ENCODE measurements at places on chromosomes 12 and 14.

DNA sequence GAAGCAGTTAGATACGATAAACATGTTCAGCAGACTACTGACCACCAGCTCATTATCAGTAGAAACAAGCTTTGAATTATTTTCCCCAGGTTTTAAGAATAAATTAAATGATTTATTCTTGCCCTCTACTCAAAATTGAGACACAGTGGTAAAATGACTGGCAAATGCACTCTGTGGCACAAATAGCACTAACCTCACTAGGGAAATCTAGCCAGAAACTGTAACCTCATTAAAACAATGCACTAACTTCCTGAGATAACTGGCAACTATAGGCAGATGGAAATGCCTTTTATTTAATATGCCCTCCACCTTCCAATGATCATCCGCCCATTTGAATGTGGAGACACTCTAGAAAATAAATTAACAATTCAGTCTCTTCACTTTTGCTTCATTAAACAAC is 33.2 kb downstream of the CPNE8 start:
- no peak for DNase-seq

DNA sequence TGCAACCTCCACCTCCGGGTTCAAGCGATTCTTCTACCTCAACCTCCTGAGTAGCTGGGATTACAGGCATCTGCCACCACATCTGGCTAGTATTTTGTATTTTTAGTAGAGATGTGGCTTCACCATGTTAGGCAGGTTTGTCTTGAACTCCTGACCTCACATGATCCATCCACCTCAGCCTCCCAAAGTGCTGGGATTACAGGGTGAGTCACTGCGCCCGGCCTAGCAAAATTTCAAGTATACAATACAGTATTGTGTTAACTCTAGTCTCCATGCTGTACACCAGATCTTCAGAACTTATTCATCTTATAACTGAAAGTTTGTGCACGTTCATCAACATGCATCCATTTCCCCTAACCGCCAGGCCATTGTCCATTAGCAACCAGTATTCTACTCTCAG is 115.1 kb upstream of the MDGA2 start:
- DNase-seq = no peak

DNA sequence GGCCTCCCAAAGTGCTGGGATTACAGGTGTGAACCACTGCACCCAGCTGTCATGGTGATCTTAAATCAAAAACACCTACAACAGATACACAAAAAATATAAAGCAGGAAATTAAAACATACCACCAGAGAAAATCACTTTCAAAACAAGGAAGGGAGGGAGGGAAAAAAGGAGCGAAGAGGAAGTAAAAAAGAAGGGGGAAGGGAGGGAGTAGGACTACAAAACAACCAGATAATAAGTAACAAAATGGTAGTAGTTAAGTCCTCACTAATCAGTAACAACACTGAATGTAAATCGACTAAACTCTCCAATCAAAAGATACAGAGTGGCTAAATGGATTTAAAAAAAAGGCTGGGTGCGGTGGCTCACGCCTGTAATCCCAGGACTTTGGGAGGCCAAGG is 89.0 kb downstream of the SH2B3 start:
- DNase-seq = no peak

DNA sequence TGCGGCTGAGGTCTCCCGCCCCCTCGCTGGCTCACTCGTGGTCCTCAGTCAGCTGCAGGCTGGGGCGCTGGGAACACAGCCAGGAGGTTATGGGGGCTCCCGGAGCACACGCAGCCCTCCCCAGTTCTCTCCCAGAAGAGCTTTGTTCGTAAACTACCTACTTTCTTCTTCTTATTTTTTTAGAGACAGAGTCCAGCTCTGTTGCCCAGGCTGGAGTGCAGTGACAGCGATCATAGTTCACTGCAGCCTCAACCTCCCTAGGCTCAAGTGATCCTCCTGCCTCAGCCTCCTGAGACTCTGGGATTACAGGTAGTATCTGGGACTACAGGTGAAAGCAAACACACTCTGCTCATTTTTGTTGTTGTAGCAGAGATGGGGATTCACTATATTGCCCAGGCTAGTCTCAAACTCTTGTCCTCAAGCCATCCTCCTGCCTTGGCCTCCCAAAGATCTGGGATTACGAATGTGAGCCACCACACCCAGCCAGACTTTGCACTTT is 15.5 kb upstream of the PLA2G1B start:
- no peak for DNase-seq

- DNase-seq = no peak
Measured at GRCh38 chr14:21095430-21096205, 2.8 kb downstream of the ZNF219 start.

DNA sequence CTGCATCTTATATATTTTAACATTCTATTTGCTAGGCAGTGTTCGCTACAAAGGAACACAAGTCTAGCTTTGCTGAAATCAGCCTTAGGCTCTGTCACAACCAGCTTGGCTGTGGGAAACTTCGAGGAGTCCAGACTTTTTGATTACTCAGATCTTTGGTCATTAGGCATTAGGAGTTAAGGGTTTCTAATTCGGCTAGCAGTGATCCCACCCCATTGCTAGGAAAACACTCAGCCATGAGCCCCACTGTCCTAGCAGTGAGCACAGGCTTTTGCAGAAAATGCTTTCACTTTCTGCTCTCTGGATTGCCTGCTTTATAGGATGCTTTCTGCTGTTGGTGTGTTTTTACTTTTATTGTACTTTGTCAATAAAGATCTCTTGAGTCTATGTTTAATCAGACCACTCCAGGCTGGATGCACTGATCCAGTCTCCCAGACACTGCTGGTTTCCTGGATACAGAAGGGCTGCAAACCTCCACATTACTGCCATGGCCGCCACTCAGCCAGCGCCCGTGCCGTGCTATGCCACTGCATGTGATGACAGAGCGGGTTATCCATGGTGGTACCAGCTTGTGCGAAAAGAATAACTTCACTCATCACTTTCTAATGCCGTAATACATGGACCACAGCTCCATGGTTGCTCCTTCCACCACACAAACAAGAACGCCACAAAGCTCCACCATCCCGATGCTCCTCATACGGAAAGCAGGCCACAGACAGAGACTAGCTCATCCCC is 41.0 kb upstream of the PYGL start:
- no peak for DNase-seq

GRCh38 chr12:50353869-50354593 is 42.4 kb downstream of the FAM186A start:
- DNase-seq = no peak

GRCh38 chr12:9114946-9115345 is 773 bp downstream of the A2M start:
- no peak for DNase-seq

DNA sequence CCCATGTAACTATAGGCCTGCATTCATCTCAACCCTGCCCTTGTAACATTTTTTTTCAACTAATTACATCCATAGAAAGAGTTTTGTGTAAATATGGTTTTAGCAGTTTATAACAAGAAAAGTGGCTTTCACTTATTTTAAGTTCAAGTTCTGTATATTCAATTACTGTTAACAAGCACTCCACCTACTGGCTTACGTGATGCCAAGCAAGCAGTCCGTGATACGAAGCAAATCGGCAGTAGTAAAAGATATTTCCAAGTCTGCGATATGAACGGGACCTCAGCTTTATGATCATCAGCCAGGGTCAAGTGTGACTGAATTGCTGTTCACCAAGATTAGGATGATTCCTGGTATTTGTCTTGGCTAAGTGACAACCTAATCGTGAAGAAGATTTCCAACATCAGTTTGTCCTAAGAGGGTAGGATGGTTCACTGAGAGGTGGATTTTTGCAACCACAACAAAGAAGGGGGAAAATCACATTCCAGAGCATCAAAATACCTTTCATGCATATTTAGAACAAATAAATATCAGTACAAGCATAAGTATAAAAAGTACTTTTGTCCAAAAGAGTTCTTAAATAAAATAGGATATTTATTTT is 456.2 kb downstream of the FOXG1 start:
- DNase-seq = peak; percentile 12

- peak; percentile 79 for DNase-seq
Measured at GRCh38 chr12:54259194-54260011, 20.5 kb downstream of the CBX5 start.

DNA sequence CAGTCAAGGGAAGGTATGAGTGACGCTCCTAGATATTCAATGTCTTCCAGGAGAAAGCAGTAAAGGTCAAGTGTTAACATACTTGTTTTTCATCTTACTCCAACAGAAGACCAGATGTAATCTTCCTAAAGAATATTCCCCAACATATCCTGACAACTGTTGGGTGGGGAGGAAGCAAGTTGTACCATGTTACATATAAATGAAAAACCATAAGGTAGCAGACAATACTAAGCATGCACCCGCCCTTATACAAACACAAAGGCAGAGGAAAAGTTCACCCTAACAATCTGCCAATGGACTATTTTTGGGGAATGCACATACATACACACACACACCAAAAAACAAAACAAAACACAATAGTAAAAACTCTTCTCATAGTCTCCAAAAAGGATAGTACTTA is 90.2 kb upstream of the FERMT2 start:
- no peak for DNase-seq

GRCh38 chr12:57715786-57716185 is 21.9 kb downstream of the OS9 start:
- DNase-seq = no peak

- no peak for DNase-seq
Measured at GRCh38 chr12:120231316-120232011, 30.6 kb upstream of the RPLP0 start.

GRCh38 chr12:12811343-12811742 is 1.8 kb upstream of the DDX47 start:
- no peak for DNase-seq

- DNase-seq = no peak
Measured at GRCh38 chr14:83712418-83713129, 1817.4 kb upstream of the FLRT2 start.

- no peak for DNase-seq
Measured at GRCh38 chr12:48028541-48029431, 24.5 kb upstream of the COL2A1 start.

GRCh38 chr14:105091517-105092170 is 26.4 kb upstream of the GPR132 start:
- DNase-seq = peak; percentile 52

DNA sequence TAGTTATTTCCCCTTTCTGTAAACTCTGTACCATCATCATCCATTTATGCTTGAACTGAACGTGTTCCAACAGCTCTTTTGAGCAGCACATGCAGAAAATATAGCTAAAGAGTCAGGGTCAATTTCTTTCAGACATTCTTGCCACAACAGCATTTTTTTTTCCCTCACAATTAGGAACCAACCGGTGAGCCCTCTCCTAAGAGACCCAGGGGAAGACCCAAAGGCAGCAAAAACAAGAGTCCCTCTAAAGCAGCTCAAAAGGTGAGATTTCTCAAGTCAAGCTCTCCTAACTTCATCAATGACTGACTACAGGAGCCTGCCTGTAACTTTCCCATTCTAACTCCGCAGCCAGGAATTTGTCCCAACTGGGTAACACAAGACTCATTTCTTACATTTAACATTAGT is 3.5 kb downstream of the HMGA2 start:
- no peak for DNase-seq

GRCh38 chr14:95871531-95871930 is 5.1 kb upstream of the TUNAR start:
- no peak for DNase-seq

- DNase-seq = no peak
Measured at GRCh38 chr12:130958557-130959140, 4.9 kb downstream of the ADGRD1 start.

DNA sequence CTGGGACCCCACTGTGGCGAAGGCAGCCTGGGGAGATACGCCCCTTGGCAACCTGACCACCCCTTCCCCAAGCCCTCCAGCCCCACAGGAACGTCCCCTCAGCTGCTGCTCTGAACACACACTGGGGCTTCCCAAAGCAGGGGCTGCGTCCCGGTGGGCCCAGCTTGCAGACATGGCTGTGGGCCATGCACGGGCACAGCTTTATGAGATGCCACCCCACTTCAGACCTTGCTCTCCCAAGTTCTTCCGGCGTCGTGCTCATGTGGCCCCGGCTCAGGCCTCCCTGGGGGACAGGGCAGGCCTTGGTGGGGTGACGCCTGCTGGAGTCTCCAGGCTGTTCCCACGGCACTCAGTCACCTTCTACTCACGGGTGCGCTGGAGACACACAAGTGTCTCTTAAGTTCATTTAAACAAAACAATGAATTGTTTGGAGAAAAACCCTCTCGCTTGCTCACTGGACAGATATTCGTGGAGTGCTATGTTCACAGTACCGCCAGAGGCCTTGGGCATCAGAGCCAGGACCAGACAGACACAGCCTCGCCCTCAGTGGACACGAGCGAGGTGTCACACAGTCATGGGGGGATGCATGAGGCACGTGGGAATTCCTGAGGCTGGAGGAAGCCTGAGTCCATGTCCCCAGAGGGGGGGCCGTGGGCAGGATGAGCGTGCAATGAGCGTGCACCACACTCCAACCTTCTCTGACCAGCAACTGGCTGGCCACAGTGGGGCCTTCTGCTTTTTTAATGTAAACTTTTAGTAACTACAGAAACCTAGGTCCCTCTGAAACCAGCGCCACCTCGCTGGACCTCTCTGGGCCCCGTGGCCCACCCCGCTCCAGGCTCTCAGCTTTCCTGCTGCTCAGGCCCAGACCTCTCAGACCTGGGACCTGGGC is 4.3 kb downstream of the GALNT9 start:
- DNase-seq = no peak

GRCh38 chr14:44339231-44339630 is 167.9 kb downstream of the FSCB start:
- no peak for DNase-seq

DNA sequence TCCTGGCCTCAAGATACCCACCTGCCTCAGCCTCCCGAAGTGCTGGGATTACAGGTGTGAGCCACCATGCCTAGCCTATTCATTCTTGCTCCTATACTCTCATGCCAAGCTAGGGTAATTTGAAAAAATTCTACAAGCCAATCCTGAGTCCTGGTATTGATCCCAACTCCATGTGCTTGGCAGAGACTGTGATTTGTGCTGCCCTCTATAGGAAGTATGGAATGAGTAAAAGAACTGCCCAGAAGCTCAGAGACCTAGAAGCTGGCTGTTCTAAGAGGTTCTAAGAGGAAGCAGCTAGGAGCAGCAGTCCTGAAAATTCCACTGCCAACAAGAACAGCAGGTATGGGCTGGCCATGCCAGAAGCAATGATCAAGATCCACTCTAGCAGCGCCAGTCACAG is 402.5 kb downstream of the PCNX1 start:
- no peak for DNase-seq

DNA sequence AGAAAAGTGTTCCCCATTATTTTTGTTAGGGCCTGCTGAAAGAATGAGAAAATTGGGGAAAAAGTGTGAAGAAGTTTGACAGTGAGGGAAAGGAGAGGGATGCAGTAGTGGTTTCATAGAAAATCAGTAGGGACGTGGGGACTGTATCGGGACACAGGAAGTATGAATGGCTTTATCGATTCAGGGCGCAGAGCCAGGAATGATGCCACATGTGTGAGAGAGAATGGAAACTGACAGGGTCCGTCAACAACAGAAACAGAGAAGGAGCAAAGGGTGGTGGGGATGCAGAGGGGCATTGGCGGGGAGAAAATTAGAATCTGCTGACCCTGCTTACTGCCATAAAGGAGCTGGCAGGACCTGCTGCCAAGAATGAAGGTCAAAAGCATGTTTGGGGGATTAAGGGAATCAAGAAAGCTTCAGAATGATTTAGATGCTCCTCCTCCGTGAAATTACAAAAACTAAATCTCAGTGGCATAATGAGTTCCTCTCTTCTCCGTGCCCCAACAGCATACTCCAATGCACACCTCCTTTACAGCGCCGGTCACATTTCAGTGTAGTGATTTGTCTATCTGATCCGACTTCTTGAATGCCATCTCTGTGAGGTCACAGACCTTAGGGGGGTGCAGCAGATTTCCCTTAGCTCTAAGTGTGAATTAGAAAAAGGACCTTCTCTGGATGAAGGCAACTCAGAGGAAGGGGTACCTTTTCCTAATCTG is 92.6 kb downstream of the EMP1 start:
- no peak for DNase-seq

GRCh38 chr12:44889926-44890325 is 13.8 kb upstream of the NELL2 start:
- DNase-seq = no peak
